ENCODE measurements at places on chromosomes 7 and 10.

GRCh38 chr10:65275296-65275695, 1650.5 kb upstream of the LRRTM3 start:
- DNase-seq, result no peak

DNA sequence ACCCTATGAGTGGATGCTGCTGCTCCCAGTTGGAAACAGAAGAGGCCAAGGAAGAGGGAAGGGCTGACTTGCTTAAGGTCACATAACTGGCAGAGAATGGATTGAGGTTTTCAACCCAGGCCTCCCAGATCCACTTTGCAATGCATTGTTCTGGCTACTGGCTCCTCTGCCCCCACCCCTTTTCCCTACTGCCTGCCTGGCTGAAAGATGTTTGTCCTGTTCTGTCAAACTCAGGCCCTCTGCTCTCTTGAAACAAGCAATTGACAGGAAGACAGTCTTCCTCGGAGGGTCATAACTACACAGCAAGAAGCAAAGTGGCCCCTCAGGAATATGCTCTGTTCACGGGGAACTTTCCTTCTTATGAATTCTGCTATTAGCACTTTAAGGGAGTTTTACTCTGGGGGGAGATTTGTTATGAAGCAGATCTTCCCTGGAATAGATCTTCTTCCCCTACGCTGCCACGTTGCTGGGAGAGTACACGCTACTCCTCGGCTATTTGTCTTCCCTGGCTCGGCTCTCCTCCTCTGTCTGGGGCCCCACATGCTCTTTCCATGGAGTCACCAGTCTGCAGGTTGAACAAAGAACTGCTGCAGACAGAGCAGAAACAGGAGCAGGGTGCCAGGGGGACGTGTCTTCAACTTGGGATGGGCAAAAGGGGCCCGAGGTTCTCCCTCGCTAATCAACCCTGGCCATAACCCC, 436.1 kb downstream of the TYW1 start:
- DNase-seq, result no peak

GRCh38 chr7:8078418-8078817, 109.8 kb downstream of the GLCCI1 start:
- DNase-seq, result no peak

DNA sequence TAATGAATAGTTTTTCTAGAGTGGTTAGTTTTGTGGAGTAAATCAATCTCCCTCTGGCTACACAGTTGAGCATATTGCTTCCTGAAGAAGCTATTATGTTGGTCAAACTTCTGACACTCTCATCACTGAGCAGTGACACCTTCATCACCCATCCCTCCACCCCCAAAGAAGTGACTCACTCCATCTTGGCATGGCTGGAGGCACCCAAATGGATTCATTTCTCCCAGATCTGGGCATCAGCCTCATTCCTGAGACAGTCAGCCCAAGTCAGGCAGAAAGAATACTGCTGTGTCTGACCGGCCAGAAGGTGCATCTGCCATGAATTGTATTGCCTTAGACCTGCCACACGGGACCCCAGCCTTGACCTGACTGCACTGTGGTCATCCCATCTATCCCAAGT, 117.0 kb upstream of the HABP2 start:
- no peak for DNase-seq

GRCh38 chr7:29282819-29283414, 88.3 kb downstream of the CHN2 start:
- DNase-seq, result no peak
